T-cell (primary cell): ENCODE measurements at places on chromosomes 2 and 18.

- no peak for DNase-seq
- no peaks in the 10 kb centered on the region for H3K4me1 ChIP-seq
Observed at GRCh38 chr2:23859983-23860382, 66.9 kb downstream of the ATAD2B start.

GRCh38 chr2:105254531-105255210 is 13.1 kb downstream of the GPR45 start:
- no peaks in the 10 kb centered on the region for H3K36me3 ChIP-seq
- DNase-seq: no peak
- no peak overlapping the region for H3K4me3 ChIP-seq
- H3K27me3 ChIP-seq: no peaks in the 10 kb centered on the region

- H3K27me3 ChIP-seq: no peaks in the 10 kb centered on the region
- H3K4me3 ChIP-seq: no peak overlapping the region
- H3K4me1 ChIP-seq: peaks cover 15% of the 10 kb centered on the region
- no peaks in the 10 kb centered on the region for H3K36me3 ChIP-seq
Observed at GRCh38 chr2:172226244-172227061, 123.8 kb upstream of the DLX2 start.

DNA sequence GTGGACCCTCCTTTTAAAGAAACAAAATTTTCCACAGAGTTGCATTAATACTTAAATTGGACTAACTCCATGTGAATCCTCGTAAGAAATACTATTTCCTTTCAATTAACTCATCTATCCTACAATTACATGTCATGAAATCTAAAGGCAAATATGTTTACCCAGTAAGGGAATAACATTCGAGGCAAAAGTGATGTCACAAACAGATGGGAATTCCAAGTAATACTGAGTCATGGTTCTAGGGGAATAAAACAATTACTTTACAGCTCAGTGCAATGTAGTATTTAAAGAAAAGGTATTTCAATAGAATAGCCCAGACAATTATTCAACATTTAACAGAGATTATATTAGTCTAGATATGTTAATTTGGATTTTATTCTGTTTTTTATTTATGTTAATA is 205.8 kb downstream of the ZNF385B start:
- H3K4me1 ChIP-seq: no peaks in the 10 kb centered on the region
- no peak overlapping the region for H3K4me3 ChIP-seq
- no peaks in the 10 kb centered on the region for H3K27me3 ChIP-seq
- no peaks in the 10 kb centered on the region for H3K36me3 ChIP-seq
- H3K27ac ChIP-seq: no peak overlapping the region

- H3K4me1 ChIP-seq: no peaks in the 10 kb centered on the region
- DNase-seq: no peak
- no peaks in the 10 kb centered on the region for H3K27me3 ChIP-seq
- no peak overlapping the region for H3K4me3 ChIP-seq
- no peak overlapping the region for H3K27ac ChIP-seq
- H3K36me3 ChIP-seq: no peaks in the 10 kb centered on the region
Observed at GRCh38 chr2:215930505-215931253, 82.7 kb downstream of the MREG start.

DNA sequence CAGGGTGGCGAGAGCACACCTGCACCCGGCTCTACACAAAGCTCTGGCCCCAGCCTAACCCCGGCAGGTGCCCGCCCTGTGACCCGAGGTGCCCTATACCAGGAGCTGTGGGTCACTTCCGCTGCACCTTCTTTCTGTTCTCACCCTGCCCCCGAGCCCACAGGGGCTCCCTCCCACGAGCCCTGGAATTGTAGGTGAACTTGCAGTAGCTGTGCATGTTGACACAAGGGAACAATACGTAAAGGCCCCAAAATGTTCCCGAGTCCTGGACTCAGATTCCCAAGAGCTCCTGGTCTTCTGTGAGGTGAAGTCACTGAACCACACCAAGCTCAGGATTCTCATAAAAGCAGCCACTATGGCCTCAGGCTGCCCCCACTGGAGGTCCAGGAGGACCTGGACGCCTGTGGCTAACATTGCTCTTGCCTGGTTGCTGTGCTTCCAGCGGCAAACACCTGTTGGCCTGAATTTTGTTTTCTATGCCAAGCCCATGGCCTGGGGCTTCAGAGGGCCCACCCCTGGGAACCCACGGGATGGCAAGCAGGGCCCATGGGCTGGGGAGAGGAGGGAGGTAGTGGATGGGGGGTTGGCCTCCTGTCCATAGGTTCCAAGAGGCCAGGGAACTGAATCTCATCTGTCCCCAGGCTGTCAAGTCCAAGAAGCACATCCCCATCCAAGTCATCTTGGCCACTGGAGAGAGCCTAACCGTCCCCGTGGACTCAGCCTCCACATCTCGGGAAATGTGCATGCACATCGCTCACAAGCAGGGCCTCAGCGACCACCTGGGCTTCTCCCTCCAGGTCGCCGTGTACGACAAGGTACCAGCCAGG is 23.2 kb upstream of the GPR17 start:
- H3K27me3 ChIP-seq: no peaks in the 10 kb centered on the region
- DNase-seq: no peak
- H3K4me1 ChIP-seq: no peaks in the 10 kb centered on the region
- H3K27ac ChIP-seq: no peak overlapping the region
- no peak overlapping the region for H3K4me3 ChIP-seq
